Fibroblast of skin of abdomen (primary cell): ENCODE measurements at places on chromosomes 1 and 21.
A peak's percentile ranks its signal among the peaks of the same experiment; 100 is the strongest.

GRCh38 chr1:119613769-119614720, 34.0 kb downstream of the ZNF697 start:
- peak; percentile 84 for DNase-seq

GRCh38 chr1:207306603-207307002, 14.9 kb upstream of the CD55 start:
- no peak for DNase-seq

GRCh38 chr1:243910607-243911006, 60.6 kb upstream of the AKT3 start:
- no peak for DNase-seq

DNA sequence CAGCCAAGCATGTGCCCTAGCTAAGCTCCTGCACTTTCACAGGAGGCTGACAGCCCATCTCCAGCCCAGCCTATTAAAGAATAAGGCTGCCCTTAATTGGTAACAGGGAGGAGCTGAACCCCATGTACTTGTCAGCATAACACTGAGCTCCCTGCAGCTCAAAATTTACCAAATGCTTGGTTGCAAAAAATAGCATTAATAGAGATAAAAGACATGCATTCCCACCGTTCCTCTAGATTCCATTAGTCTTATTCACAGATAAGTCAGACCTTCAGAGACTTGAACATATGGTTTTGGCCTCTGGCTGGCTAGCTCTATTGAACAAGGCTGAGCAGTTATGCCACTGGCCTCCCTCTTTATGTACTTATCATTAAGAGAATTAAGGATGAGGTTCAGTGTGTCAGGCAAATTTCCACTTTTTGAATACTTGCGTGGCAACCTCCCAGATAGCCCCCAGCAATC, 29.2 kb downstream of the OLFML3 start:
- peak; percentile 77 for DNase-seq
